ENCODE measurements at places on chromosomes 7 and 10.

DNA sequence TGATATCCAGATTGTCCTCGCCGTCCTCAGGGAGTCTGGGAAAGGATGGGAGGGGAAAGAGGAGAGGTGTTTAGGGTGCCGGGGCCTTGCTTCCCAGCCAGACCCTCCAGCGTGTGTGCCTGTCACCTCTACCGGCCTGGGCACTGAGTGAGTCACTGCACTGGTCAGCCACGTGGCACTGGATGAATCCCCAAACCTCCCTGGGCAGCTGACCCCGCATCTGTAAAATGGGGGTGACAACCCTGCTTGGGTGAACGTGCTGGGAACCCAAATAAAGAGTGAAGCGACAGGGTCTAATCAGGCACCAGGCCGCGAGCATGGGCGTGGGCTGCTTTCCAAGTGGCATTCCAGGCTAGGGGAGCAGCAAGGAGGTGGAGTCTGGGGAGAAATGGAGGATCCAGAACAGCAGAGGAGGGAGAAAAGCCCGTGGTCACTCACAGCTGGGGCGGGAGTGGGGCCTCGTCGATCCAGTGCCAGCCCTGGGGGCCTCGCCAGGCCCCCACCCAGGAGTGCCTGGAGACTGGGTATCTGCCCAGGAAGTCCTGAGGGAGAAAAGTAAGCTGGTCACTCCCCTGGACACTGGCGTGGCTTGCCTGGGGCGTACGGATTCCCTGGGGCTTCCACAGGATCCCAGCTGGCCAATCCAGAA lies 29.7 kb downstream of the KLRG2 start:
- DNase-seq: no peak

- no peak for DNase-seq
Measured at GRCh38 chr7:133830081-133830480, 297.1 kb upstream of the LRGUK start.

GRCh38 chr10:45473126-45473525 lies 99.1 kb downstream of the ALOX5 start:
- no peak for DNase-seq

DNA sequence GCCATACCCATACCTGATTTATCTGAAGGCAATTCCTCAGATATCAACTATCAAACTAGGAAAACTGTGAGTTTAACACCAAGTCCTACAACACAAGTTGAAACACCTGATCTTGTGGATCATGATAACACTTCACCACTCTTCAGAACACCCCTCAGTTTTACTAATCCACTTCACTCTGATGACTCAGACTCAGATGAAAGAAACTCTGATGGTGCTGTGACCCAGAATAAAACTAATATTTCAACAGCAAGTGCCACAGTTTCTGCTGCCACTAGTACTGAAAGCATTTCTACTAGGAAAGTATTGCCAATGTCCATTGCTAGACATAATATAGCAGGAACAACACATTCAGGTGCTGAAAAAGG lies 69.0 kb upstream of the RSBN1L start:
- no peak for DNase-seq

- DNase-seq: peak; percentile 18
Measured at GRCh38 chr7:84073186-84073875, 121.3 kb downstream of the SEMA3A start.

- DNase-seq: no peak
Measured at GRCh38 chr7:91683823-91684222, 196.7 kb downstream of the MTERF1 start.

DNA sequence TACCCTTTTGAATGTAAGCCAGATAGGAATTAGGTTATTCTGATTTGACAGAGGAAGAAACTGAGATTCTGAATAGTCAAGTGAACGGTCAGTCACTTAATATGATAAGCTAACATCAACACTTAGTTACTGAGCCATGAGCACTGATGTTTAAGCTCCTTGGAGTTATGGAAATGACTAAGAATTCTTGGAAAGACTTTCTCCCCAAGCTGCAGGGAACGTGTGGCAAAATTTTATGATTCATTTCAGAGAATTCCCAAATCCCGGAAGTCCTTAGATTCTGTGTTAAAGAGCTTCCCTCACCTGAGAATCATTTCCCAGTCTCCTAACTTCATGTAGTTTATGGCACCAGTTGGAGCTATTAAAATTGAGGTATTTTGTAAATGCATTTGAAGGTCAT lies 330.9 kb downstream of the XPNPEP1 start:
- DNase-seq: no peak

DNA sequence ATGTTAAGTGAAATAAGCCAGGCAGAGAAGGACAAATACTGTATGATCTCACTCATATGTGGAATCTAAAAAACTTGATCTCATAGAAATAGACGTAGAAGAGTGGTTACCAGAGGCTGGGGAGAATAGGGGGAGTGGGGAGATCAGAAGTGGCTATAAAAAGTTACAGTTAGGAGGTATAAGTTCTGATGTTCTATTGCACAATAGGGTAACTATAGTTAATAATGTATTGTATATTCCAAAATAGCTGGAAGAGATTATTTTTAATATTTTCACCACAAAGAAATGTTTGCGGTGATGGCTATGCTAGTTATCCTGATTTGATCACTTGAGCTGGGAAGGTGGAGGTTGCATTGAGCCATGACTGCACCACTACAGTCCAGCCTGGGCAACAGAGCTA lies 53.8 kb downstream of the SLC18A2 start:
- no peak for DNase-seq

GRCh38 chr10:24213881-24214280 lies 4.9 kb downstream of the KIAA1217 start:
- DNase-seq: no peak

DNA sequence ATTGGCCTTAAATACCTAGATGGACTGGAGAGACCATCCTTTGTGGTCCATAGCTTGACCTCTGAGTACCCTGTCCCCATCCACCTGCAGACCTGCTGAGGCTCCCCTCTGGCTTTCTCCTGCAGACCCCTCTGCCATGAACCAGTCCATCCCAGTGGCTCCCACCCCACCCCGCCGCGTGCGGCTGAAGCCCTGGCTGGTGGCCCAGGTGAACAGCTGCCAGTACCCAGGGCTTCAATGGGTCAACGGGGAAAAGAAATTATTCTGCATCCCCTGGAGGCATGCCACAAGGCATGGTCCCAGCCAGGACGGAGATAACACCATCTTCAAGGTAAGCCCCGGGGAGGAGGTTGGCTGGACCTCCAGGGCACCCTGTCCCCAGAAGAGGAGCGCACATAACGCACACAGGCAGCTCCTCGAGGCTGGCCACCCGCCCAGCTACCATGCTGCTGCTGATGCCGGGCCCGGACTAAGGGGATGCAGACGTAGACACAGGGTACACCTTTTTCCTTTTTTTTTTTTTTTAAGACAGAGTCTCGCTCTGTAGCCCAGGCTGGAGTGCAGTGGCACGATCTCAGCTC lies 4.3 kb downstream of the IRF5 start:
- DNase-seq: no peak

DNA sequence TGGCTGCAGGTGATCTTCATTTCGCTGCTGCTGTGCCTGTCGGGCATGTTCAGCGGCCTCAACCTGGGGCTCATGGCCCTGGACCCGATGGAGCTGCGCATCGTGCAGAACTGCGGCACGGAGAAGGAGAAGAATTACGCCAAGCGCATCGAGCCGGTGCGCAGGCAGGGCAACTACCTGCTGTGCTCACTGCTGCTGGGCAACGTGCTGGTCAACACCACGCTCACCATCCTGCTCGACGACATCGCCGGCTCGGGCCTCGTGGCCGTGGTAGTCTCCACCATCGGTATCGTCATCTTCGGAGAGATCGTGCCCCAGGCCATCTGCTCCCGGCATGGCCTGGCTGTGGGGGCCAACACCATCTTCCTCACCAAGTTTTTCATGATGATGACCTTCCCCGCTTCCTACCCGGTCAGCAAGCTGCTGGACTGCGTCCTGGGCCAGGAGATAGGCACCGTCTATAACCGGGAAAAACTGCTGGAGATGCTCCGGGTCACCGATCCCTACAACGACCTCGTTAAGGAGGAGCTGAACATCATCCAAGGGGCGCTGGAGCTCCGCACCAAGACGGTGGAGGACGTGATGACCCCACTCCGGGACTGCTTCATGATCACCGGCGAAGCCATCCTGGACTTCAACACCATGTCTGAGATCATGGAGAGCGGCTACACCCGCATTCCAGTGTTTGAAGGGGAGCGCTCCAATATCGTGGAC lies 1.3 kb downstream of the CNNM2 start:
- peak; percentile 28 for DNase-seq

GRCh38 chr7:130274983-130275591 lies 8.4 kb downstream of the CPA2 start:
- no peak for DNase-seq
